Activated T-helper 1 cell treated with anti-CD3 and anti-CD28 coated beads, Interleukin-12 subunit alpha, Interleukin-12 subunit beta, Interleukin-2, Interleukin-4 antibody, amounts not matched to agents 30 ng/mL and 10 ng/mL and 1 ng/mL, durations not matched to agents 14 hours and 24 hours and 36 hours (primary cell): ENCODE measurements at places on chromosomes 6 and 20.
A peak's percentile ranks its signal among the peaks of the same experiment; 100 is the strongest.

DNA sequence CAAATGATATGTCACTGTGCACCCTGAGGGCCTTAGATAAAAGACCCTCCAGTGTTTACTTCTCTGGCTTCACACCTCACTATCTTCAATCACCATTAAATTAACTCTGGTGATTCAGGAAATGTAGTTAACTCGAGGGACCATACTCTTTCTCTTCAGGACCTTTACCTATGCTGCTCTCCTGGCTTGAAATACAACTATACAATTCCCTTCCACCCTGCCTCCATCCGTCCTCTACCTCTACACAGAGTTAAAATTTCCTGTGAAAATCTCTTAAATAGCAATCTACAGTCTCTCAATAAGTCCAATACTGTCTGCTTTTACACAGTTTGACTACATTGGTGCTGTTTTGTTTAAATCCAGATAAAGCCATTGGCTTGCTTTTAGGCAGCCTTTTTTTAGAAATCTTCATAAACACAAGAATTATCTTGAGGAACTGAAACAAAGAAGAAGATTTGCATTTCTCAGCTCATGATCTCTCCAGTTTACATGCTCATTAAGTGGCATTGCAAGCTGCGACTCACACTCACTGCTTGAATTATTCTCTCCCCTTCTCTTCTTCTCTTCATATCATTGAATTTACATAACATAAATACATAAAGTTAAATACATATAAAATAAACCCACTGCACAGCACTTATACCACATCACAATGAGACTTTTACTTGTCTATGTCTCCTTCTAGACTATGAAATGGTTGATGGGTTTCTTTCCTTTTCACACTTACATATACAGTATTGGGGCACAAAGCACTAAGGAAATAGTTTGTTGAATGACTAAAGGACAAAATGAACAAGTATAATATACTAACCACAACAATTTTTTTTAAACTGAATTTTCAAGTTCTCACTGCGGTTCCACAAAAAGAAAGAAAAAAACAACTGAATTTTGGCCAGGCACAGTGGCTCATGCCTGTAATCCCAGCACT is 239.0 kb upstream of the KCNQ5 start:
- H3K27me3 ChIP-seq: no peaks in the 10 kb centered on the region
- DNase-seq: no peak
- H3K36me3 ChIP-seq: no peaks in the 10 kb centered on the region
- H3K4me1 ChIP-seq: no peaks in the 10 kb centered on the region
- no peak overlapping the region for H3K27ac ChIP-seq

DNA sequence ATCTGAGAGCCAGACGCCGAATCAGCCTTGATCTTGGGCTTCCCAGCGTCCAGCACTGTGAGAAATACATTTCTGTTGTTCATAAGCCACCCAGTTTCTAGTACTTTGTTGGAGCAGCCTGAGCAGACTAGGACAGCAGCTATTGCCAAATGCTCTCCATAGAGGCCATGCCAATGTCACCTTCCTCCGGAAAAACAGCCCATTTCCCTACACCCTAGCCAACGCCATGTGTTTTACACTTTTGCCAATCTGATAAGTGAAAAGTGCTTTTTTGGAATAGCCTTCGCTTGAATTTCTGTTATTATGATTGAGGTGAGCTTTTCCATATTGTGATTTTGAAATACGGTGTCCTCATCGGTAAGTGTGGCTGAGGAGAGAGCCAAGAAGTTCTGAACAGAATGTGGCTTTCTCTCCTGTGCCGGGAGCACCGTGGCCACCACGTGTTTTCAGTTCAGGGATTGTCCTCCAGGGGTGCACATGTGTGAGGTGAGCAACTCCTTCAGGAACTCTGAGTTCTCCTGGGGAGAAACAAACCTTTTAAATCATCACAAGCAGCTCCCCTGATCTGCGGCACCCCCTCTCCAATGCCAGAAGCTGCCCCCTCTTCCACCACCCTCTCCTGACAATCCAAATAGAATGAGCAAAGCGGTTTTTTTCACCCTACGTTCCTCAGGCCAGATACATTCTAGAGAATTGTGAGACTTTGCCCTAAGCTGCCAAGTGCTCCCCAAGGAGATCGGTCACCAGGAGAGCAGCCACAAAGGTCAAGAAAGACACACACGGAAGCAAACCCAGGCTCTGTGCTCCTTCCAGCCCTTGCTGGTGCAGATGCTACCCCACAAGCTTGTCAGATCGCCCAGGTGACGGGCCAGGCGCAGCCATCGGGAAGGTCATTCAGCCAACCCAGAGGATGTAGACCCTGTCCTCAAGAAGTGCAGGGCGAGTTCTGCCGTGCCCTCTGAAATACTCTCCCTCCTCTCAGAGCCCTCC is 36.0 kb downstream of the TAF8 start:
- H3K27me3 ChIP-seq: no peaks in the 10 kb centered on the region
- H3K27ac ChIP-seq: no peak overlapping the region
- DNase-seq: no peak
- H3K4me1 ChIP-seq: no peaks in the 10 kb centered on the region
- peaks cover 2% of the 10 kb centered on the region for H3K36me3 ChIP-seq

- no peak overlapping the region for H3K4me3 ChIP-seq
- H3K36me3 ChIP-seq: no peaks in the 10 kb centered on the region
- peaks cover 13% of the 10 kb centered on the region for H3K27me3 ChIP-seq
These were observed 4.7 kb upstream of the DOK5 start for GRCh38 chr20:54470697-54471096.

GRCh38 chr6:78578430-78578829 is 288.9 kb upstream of the IRAK1BP1 start:
- no peaks in the 10 kb centered on the region for H3K36me3 ChIP-seq
- no peaks in the 10 kb centered on the region for H3K27me3 ChIP-seq
- DNase-seq: no peak
- no peak overlapping the region for H3K4me3 ChIP-seq
- no peak overlapping the region for H3K27ac ChIP-seq
- no peaks in the 10 kb centered on the region for H3K4me1 ChIP-seq

- H3K27me3 ChIP-seq: peaks cover 16% of the 10 kb centered on the region
- no peak for DNase-seq
- H3K4me1 ChIP-seq: no peaks in the 10 kb centered on the region
- H3K27ac ChIP-seq: no peak overlapping the region
- no peak overlapping the region for H3K4me3 ChIP-seq
- H3K36me3 ChIP-seq: no peaks in the 10 kb centered on the region
These were observed 67.3 kb downstream of the MDGA1 start for GRCh38 chr6:37630281-37630799.

GRCh38 chr20:36528176-36528874 is 13.0 kb upstream of the MYL9 start:
- DNase-seq: no peak
- no peak overlapping the region for H3K27ac ChIP-seq
- no peaks in the 10 kb centered on the region for H3K4me1 ChIP-seq
- peaks cover 9% of the 10 kb centered on the region for H3K36me3 ChIP-seq

DNA sequence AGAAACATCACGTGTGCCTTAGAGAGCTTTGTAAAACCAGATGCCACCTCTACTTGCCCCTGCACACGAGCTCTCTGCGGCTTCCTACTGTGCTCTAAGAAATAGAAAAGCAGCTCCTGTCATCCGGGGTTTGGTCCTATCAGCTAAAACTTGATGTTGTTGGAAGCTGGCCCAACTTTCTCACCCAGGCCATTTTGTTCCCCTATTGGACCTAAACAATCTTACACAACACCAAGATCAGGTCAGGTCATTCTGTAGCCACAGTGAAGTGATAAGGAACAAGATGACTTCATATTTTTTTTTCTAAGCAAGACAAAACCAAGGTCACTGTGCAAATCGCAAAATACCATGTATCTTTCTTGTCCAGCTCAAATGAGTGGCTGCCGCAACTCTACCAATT is 486.0 kb downstream of the PTPRT start:
- H3K27me3 ChIP-seq: no peaks in the 10 kb centered on the region
- no peak overlapping the region for H3K27ac ChIP-seq
- H3K4me3 ChIP-seq: no peak overlapping the region
- no peaks in the 10 kb centered on the region for H3K36me3 ChIP-seq
- no peak for DNase-seq

- no peak overlapping the region for H3K4me3 ChIP-seq
- no peaks in the 10 kb centered on the region for H3K27me3 ChIP-seq
- H3K4me1 ChIP-seq: no peaks in the 10 kb centered on the region
- no peak for DNase-seq
These were observed 28.9 kb downstream of the ZNF831 start for GRCh38 chr20:59192533-59192896.

DNA sequence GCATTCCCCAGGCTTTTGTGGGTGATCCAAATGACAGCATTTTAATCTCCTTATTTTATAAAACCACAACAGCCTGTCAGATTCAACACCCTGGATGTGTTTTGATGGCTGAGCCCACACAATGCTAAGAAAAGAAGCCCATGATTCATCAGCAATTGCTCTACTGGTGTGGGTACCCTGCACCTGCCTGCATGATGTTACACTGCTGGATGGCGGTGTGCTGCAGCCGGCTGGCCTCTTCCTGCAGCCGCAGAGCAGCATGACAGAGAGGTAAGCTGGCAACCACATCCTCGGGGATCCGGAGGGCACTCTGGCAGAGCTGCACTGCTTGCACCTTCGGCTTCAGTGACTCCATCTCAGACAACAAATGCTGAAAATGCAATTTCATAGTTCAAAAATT is 327.5 kb downstream of the SYNE1 start:
- H3K4me3 ChIP-seq: no peak overlapping the region
- peaks cover 25% of the 10 kb centered on the region for H3K4me1 ChIP-seq
- no peaks in the 10 kb centered on the region for H3K36me3 ChIP-seq
- peaks cover 9% of the 10 kb centered on the region for H3K27me3 ChIP-seq
- peak; percentile 43 for DNase-seq

- H3K36me3 ChIP-seq: no peaks in the 10 kb centered on the region
- H3K27ac ChIP-seq: no peak overlapping the region
- no peaks in the 10 kb centered on the region for H3K4me1 ChIP-seq
These were observed 86.8 kb downstream of the ARHGAP18 start for GRCh38 chr6:129623008-129623732.
